NCI-H2081 treated with DMSO at 0.1 percent for 48 hours (cell line): ENCODE measurements at places on chromosomes 2 and 18.
A peak's percentile ranks its signal among the peaks of the same experiment; 100 is the strongest.

DNA sequence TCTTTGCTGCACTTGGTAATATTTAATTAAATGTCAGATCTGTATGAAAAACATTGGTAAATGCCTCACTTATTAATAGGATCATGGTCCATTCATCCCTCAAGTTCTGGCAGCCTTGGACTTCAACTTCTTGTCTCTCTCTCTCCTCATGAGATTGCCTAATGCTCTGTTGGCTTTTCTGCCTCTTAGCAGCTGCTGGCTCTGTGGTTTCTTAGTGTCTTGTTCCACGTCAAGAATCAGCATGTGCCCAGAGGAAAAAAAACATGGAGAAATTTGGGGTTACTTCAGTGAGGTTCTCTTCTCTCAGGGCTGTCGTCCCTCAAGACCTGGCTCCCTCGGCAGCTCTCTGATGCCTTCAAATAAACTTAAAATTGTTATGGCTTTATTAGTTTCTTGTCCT is 75.4 kb downstream of the TAF4B start:
- no peak for DNase-seq

- no peak for DNase-seq
These were observed 38.6 kb downstream of the THADA start for GRCh38 chr2:43557196-43557595.

DNA sequence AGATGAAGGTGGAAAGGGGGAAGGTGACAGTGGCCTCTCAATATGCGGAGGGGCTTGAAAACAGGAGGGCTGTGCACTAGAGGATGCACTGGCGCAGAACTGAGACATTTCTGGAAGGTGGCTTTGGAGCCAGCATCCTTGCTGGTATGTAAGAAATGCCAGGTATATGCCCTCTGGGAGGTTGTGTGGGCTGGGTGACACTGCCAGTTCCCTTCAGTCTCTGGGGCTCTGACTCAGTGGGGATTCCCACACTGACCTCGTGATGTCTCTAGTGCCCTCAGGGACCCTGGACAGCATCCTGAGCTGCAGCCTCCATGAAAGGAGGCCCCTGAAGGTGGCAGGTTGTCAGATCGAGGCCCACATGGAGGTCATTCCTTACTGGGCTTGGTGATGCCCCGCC is 74.0 kb downstream of the AGAP1 start:
- DNase-seq = no peak

DNA sequence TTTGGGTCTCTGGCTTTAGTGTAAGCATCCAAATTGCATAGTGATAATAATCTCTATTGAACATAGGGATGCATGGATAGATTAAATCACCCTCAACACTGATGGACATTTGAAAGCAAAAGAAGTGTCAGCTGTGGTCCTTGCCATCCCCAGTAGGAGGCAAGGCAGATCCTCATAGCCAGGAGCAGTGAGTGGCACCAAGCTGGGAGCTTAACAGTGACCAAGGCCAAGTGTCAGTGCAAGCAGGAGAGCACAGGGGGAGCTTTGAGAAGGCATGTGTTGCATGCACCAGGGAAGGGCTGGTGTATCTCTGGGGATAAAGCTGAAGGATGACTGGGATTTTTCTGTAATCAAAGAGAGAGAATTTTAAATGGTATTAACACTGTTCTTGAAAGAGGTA is 14.7 kb downstream of the SLC14A1 start:
- DNase-seq = no peak

DNA sequence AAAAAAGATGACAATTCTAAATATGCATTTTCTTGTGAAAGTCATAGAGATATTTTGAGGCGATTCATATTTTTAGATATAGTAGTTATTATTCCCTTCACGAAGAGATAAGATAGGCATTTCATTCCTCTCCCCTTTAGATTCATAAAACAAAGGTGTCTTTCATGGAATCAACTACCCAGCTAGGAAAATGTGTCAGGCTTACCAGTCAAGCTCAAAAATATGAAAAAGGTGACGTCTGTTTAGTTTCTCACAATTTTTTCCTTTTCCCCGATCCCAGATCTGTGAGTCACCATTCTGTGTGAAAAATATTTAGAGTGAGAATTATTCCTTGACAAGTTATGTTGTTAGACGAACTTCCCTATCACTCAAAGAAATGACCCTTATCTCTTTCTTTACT is 95.4 kb upstream of the FN1 start:
- DNase-seq = no peak

- no peak for DNase-seq
These were observed 542.1 kb upstream of the ID2 start for GRCh38 chr2:8139668-8140200.

GRCh38 chr2:126864861-126865260 is 33.8 kb upstream of the TEX51 start:
- DNase-seq = no peak

DNA sequence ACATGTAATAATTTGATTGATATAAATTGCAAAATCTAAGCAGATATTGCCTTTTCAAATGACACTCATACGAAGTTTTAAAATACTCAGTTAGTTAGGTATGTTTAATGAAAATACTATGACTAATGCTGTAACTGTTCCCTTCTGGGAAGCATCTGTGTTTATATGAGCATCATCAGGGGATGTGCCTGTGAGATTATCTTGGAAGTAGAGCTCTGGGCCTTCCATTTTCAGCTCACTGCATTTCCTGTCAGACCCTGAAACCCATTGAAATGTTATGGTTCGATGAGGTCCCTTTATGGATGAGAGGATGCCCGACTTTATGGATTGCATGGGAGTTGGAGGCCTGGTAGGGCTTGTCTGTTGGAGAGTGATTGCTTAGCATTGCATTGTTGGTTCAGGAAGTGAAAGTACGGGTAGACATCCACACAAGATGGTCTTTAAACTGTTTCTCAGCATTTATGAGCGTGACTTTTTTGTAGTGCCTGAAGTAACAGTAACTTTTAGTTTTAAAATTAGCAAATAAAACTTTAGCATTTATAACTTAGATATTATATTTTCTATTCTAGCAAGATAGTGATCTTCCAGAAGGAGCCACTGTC is 28.7 kb downstream of the ELP2 start:
- DNase-seq = no peak

- DNase-seq = no peak
These were observed 125.1 kb upstream of the EPAS1 start for GRCh38 chr2:46171996-46172546.

DNA sequence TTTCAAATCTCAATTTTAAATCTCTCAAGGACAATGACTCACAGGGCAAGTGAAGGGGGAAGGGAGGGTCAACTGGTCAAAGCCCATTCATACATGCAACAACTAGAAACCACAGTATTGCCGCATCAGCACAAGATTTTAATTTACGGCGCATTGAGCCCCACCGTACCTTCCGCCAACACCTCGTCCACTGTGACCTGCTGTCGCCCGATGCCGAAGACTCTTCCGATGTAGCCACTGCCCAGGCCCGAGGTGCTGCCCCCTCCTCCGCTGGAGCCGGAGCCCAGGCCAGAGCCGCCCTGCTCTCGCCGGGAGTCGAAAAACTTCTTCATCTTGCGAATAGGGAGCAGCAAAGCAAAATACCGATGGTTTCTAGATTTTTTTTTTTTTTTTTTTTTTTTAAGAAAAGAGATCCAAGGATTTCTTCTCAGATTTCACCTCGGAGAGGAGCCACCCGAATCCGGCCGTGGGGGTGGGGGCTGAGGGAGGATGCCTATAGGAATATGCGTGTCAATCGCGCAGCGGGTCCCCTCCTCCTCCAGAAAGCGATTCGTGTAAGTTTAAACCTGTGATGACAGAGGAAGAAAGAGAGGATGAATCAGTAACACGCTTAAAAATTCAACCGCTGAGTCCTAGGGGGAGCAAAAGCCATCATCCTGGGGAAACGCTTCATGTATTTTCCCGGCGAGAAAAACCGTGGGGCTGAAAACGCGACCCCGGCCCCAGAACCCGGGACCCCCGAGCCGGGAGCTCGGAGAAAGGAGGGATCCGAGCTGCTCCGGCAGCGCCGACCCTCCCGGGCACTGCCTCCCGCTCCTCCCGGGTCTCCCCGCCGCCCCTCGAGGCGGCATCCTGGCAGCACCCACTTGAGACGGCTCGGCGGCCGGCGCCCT is 584 bp downstream of the AAK1 start:
- DNase-seq = no peak

DNA sequence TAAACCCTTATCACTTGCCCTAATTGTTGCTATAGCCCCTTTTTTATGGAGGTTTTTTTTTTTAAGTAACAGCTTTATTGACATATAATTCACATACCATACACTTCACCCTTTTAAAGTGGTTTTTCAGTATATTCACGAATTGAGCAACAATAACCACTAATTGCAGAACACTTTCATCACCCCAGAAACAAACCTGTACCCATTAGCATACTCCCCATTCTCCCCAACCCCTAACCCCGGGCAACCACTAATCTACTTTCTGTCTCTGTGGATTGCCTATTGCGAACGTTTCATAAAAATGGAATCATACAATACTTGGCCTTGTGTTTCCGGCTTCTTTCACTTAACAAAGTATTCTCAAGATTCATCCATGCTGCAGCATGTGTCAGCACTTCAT is 213.6 kb downstream of the ATAD2B start:
- DNase-seq = no peak

- no peak for DNase-seq
These were observed 64.5 kb upstream of the ADAM23 start for GRCh38 chr2:206378835-206379234.

DNA sequence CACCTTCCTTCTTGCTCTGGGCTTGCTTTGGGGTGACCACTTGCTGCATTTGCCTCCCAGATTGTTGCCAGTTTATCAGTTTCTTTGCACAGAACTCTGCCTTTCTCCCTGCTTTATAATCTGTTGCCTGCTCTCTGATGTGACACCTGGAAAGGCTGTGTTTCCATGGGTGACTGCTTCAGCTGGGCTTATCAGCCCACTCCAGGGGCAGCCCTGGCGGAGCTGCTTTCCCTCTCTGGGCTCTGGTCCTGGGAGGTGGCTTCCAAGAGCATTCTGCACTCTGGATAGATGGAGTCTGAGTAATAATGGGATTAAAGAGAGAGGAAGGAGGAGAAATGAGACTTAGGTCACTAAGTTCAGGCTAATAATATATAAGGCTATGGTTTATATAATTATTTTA is 352.7 kb downstream of the TSN start:
- no peak for DNase-seq

- DNase-seq = no peak
These were observed 160.2 kb upstream of the NCK2 start for GRCh38 chr2:105584435-105585010.

DNA sequence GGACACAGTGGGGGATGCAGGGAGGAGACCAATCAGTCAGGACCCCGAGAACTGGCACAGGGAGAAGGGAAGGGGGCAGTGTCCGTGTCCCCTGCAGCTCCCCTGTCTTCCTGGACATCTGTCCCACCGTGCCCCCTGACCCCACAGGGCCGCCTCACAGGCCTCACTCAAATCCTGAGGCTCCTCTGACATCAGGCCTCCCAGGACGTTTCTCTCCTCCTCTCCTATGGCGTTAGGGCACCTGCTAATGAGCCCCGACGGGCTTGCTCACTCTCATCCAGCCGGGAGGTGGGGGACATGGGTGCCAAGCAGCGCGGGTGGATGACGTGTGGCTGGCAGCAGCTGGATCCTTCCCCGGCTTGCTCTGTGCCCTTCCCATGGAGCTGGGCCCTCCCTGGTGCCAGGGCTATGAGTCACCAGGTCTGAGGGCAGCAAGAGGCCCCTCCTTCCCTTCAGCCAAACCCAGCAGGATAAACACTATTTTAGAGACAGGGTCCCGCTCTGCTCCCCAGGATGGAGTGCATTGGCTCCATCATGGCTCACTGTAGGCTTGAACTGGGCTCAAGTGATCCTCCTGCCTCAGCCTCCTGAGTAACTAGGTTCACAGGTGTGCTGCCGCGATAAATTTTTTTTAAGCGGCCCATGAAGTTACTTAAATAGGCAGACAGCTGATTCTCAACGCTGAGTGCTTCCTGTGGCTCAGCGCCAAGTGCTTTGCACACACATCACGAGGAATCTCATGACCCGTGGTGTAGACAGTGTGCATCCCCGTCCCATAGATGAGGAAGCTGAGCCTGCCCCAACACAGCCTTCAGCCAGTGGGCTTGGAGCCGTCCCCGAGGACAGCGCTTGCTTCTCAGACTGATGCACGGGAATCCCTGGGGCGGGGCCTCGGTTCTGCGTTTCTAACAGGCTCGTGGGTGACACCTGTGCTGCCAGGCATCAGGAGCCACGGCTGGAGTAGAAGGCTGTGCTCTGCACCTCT is 64.5 kb upstream of the HDAC4 start:
- no peak for DNase-seq

DNA sequence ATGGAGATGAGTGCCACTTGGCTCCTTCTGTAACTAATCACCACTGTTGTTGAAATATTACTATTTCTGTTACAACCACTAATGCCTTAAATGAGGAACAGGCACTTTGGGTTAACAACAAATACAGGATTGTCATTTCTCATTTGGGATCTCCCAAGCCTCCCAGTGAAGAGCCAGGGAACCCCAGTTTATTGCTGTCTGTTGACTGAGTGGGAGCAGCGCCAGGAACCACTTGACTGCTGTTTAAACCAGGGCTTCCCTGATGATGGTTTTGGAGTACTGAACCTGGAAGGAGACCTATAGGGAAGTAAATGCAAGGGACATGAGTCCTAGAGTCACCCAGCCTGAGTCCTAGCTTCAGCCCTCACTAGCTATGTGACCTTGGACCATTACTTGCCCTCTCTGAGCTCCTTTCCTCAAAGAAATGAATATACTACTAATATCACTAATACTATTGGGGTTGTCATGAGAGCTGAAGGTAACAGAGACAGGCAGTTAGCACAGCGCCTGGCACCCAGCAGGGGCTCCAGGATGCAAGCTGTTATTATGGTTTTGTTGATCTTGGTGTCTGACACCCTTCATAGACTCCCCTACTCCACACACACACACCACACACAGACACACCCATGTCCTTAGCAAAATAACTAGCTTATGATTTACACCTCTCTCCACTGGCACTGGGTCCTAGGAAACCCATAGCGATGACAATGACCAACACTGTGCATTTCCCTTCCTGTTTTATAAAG is 104.2 kb upstream of the FZD7 start:
- peak; percentile 67 for DNase-seq

- no peak for DNase-seq
These were observed at the start of gene GPR35 for GRCh38 chr2:240624950-240625621. GPR35 (plus strand) TSS chr2:240625480; CDS start chr2:240629953, 4,473 bp downstream.

GRCh38 chr2:216724190-216724589 is 28.8 kb upstream of the IGFBP5 start:
- no peak for DNase-seq

DNA sequence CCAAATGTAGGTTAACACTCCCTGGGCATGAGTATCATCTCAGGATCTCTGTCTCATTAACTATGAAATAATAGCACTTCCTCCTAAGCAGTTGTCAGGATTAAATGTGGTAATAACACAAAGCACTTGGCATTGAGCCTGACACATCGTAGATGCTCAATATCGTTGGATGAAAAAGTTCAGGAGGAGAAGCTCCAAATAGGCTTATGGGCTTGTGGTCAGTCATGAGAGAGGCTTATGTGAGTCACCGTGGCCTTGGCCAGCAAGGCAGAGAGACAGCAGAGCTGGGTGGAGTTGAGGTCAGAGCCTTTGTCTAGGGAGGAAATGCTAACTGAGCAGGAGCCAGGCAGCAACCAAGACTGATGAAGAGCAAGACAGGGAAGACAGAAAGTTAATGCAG is 68.3 kb upstream of the PPM1B start:
- DNase-seq = no peak

GRCh38 chr18:53850902-53851301 is 373.6 kb downstream of the MBD2 start:
- no peak for DNase-seq
